ENCODE measurements at places on chromosomes 16 and 17.

- no peak for DNase-seq
Observed at GRCh38 chr16:28596840-28597691, at the start of gene SULT1A2. SULT1A2 (minus strand) TSS chr16:28597050; CDS start chr16:28595930, 1,120 bp downstream.

- DNase-seq, result peak; percentile 95
Observed at GRCh38 chr16:588889-589657, 793 bp upstream of the RAB40C start.

DNA sequence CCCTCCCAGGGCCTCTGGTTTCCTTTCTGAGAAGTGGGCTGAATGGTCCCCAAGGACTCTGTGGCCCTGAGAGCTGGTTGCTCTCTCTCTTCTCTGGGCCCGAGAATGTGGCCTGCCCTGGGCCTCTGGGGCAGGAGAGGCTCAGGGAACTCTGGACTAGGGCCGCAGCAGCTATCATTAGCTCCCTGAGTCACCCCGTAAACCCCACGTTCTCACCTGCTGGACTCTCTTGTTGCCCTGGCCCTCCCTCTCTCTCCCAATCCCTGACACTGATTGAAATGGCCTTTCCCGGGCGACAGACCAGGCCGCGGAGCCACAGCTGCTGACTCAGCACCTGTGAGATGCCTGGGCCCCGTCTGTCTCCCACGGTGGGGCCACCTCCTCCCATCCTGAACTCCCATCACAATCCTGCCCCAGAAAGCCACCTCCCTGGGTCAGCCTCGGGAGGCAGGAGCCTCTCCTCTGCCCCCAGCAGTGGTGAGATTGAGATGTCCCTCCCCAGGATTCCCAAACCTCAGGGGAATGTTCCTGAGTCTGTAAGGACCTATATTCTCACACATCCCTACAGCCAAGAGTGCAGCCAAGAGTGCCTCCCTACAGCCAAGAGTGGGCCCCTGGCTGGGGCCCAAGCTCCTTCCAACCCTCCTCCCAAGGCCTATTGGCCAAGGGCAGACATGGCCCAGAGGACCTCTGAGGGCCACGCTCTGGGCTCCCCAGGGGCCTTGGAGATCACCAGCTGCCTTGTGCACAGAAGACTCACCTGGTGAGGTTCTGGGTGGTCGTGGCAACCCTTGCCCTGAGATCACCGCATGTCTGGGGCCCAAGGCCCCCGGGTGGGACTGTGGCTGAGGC lies 470 bp downstream of the TRPV3 start:
- DNase-seq, result no peak

GRCh38 chr16:66390346-66391108 lies 24.0 kb downstream of the CDH5 start:
- no peak for DNase-seq

GRCh38 chr17:27651411-27652345 lies 20.7 kb downstream of the LGALS9 start:
- DNase-seq, result peak; percentile 16

GRCh38 chr16:53962041-53962440 lies 258.1 kb downstream of the FTO start:
- no peak for DNase-seq

DNA sequence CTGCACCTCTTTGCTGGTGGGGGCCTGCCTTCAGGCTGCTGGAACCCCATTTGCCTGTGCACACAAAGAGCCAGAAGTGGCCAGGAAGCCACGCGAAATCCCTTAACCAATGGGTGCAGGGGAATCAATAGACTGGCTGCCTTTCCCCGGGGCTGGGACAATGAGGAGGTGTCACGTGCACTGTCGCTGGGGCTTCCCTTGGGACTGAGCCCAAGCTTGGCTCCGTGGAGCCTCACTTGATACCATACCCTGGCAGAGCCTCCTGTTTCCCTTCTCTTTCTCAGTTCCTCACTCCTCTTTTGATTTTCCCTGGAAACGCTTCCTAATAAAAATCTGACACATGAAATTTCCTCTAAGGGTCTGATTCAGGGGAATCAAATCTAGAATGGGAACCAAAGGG lies 38.8 kb upstream of the C16orf82 start:
- DNase-seq, result no peak

DNA sequence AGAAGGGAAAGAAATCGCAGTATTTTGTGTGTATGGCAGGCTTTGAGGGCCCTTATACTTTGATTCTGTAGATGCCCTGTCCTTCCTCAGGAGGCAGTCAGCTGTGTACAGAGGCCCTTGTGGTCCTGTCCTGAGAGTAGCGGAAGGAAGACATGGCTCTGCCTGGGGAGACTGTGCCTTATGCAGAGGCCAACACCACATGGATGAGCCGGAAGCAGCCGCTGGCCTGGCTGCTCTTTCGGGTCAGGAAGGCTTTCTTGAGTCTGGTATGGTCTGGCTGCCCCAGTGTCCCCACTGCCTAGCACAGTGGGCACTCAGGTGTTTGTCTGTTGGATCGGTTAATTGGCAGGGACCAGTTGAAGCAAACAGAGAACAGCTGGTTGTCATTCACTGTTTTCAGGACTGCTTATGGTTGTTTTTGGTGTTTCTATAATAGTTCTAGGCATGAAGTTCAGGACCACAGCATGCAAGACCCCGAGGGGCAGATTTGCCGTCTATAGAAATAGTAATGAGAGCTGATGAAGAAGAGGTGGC lies 12.4 kb downstream of the USP10 start:
- DNase-seq, result no peak

- DNase-seq, result no peak
Observed at GRCh38 chr16:80125677-80126076, 415.1 kb upstream of the DYNLRB2 start.
